ENCODE measurements at places on chromosomes 12 and 14. TPM values are rescaled to one million over a fixed set of nuclear protein-coding genes. Genes with fewer than 3 reads are reported as not detected.

Gene ASCL1
- total RNA-seq = not detected

Gene PCED1B
- 4.8 TPM for total RNA-seq

Gene RTL1
- total RNA-seq = 1.1 TPM

Gene CYP46A1
- not detected for total RNA-seq

Gene VDR
- 21.9 TPM for total RNA-seq

Gene ACTR10
- total RNA-seq = 83.6 TPM

Gene SERPINA12
- not detected for total RNA-seq

Gene AQP6
- total RNA-seq = not detected

Gene TXNRD1
- total RNA-seq = 78.7 TPM

Gene PTGER2
- 0.46 TPM for total RNA-seq

Gene KRT73
- not detected for total RNA-seq

Gene PIWIL1
- total RNA-seq = 0.27 TPM

All from kidney epithelial cell (primary cell).